GM04504 (cell line): ENCODE measurements at places on chromosomes 1 and 21.

DNA sequence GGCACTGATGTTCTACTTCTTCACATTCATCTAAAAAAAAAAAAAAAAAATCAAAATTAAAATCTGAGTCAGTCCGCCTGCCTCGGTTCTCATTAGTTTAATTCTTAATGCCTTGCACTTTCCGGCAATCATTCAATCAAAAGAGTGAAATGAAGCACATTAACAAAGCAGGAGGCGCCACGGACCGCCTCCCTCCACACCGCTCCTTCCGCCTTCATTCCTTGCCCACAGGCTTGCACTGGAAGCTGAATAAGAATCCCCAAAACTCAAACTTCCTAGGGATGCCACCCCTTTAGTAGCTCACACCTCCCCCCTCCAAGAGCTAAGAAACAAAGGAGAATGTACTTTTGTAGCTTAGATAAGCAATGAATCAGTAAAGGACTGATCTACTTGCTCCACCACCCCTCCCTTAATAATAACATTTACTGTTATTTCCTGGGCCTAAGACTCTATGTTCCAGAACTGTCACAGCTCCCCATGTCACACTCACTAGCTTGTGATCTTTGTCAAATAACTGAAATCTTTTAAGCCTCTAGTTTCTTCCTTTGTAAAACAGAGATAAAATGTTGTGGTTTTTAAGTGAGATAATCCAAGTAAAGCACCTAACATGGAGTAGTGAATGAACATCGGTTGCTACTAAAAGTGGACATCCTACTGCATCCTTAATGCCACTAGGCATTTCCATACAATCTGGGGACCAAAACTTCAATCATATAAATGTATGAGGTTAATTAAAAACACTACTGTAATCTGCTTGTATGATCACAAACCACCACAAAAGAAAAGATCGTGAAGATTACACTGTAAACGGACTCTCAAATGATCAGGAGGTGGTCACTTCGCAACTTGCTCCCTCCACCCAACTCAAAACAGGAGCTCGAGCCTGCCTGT is 27.4 kb downstream of the LGALS8 start:
- no peak for DNase-seq

DNA sequence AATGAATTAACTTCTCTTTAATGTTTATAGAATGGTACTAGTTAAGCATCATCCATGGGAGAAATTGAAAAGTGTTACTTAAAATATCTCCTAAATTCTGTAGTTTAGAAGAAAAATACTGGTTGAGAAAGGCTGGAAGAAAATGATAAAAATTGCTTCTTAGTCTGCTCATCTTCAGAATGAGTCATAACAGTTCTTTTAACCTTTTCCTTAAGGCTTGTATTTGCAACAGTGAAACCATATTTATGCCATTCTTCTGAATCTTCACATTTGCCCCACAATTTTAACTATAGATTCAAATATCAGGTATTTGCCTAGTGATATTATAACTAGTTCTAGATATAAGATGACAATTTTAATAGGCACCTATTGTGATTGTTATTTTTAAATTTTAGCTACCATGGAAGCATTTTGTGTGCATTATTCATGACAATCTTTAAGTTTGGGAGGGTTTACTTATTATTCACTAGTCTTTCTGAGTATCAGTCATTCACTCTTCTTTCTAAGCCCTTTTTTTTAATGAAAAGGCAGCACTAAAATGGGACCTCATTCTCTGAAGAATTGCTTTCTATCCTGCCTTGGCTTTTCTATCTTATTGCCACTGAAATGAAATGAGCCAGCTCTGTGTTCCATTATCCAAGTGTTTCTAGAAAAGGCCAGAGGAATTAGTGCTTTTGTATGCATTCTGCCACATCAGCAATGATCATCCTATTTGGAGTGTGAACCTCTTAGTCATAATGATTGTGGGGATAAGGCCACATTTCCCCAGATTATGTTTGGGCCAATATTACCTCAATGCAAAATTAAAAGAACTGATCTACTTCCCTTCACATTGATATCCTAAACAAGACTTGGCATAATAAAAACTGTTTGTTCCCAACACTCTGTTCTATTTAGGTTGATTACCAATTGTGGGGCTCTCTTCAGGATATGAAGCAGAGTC is 58.4 kb downstream of the SAMSN1 start:
- no peak for DNase-seq

GRCh38 chr1:6545276-6546112 is 8.8 kb downstream of the NOL9 start:
- no peak for DNase-seq

- no peak for DNase-seq
These were observed 45.1 kb downstream of the BTBD8 start for GRCh38 chr1:92125204-92125603.

DNA sequence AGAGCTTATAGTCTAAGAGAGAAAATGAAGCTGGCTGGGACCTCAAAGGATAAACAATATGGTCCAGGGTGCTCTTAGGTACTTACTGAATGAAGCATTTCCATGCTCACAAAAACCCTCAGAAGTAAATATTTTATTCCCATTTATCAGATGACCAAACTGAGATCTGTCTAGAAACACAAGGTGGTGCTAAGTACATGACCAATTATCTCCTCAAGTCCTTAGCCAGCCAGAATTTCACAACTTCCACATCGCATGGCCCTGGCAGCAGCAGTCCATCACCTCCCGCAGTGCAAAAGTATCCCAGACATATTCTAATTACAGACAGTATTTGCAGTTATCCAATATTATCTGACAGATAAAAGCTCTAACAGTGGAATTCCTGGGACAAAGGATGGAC is 321.7 kb upstream of the PROX1 start:
- DNase-seq = no peak
